Renal pelvis (tissue), 12 donors: ENCODE measurements at places on chromosomes 12 and 14. TPM values are rescaled to one million over a fixed set of nuclear protein-coding genes. Genes with fewer than 3 reads are reported as not detected.

Gene SERPINA6
- 7.9 TPM for polyA plus RNA-seq

Gene PRIMA1
- 1.4 TPM for polyA plus RNA-seq

DNA sequence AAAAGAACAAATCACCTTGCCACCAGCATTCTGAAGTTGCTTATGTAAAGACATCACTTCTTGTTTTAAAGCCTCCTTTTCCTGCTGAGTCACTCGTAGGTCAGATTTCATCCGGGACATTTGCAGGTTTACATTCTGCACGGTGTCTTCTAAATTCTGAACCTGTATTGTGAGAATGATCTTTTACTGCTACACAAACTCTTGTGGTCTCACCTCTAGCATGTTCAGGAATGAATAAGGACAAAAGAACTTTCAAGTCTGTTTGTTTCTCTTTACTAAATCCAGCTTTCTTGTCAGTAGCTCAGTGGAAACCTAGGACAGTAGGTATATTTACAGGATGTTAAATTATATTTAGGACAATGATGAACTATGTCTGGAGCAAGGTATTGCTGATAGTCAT, 73.5 kb upstream of the SAV1 start:
- DNase-seq = no peak

DNA sequence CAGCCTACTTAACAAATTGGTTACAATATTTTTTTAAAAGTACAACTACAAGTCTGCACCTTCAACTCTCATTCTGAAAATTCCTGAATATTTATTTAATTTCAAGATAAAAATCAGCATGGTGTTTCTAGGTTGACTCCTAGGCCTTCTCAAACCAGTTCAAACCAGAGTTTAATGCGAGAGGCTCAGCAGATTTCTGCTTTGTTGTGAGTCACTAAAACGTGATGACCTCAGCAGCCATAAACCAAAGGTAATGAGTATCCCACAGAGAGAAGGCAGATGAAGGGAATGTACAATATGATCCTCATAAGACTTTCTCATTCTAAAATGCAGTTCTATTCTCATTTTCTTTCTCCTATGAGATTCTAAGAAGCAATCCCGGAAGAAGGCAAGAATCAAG, 1.5 kb downstream of the PRDM4 start:
- peak; percentile 67 for DNase-seq

GRCh38 chr14:97791072-97791471, 993.9 kb downstream of the VRK1 start:
- DNase-seq = no peak
